ENCODE measurements at places on chromosomes 1 and 21. TPM values are rescaled to one million over a fixed set of nuclear protein-coding genes. Genes with fewer than 3 reads are reported as not detected.

DNA sequence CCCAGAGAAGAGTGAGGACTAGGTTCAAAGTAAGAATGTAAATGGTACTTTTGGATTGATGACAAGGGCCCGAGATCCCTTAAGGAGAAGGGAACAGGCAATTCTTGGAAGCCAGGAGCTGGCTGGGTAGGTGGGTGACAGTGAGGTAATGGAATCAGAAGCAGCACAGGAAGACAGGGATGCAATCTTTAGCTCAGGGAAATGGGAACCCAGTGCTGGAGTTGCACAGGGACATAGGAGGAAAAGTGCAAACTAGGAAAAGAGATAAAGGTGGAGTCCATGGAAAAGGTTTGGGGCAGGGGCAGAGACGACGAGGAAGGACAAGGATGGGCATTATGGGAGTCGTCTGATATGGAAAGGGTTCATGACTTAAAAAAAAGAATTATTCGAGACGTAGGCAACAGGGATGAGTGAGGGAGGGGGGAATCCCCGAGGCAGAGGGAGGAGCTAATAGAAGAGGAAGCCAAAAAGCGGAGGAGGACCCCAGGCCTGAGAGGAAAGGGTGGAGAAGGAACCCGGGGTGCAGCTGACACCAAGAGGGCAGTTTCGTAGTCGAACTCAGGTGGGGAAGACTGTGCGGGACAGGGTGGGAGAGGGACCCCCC, 495 bp downstream of the PI4KB start:
- H3K27me3 ChIP-seq = no peaks in the 10 kb centered on the region
- H3K27ac ChIP-seq = peak overlapping the region; percentile 96
- peak overlapping the region; percentile 67 for H3K4me3 ChIP-seq
- DNase-seq = peak; percentile 59

MEGF6 gene
- 8.6 TPM for total RNA-seq

GRCh38 chr1:41830726-41831125, 88.0 kb downstream of the HIVEP3 start:
- no peak overlapping the region for H3K4me3 ChIP-seq
- H3K27me3 ChIP-seq = no peaks in the 10 kb centered on the region
- no peak overlapping the region for H3K27ac ChIP-seq
- H3K4me1 ChIP-seq = no peaks in the 10 kb centered on the region
- DNase-seq = no peak
- H3K36me3 ChIP-seq = no peaks in the 10 kb centered on the region

GRCh38 chr1:43405219-43405875, 15.6 kb downstream of the SZT2 start:
- DNase-seq = no peak
- H3K36me3 ChIP-seq = no peaks in the 10 kb centered on the region
- H3K27me3 ChIP-seq = no peaks in the 10 kb centered on the region
- no peak overlapping the region for H3K27ac ChIP-seq

- no peaks in the 10 kb centered on the region for H3K36me3 ChIP-seq
- no peak for DNase-seq
- H3K4me3 ChIP-seq = no peak overlapping the region
Observed at GRCh38 chr1:19353596-19353995, 41.5 kb downstream of the SLC66A1 start.

GRCh38 chr1:206631085-206631509, 4.2 kb upstream of the DYRK3 start:
- peaks cover 20% of the 10 kb centered on the region for H3K4me1 ChIP-seq
- no peak overlapping the region for H3K4me3 ChIP-seq
- peak; percentile 56 for DNase-seq
- H3K36me3 ChIP-seq = no peaks in the 10 kb centered on the region
- H3K27ac ChIP-seq = no peak overlapping the region

TMEM125 gene
- 39.1 TPM for total RNA-seq

- peaks cover 9% of the 10 kb centered on the region for H3K36me3 ChIP-seq
- no peak overlapping the region for H3K4me3 ChIP-seq
- DNase-seq = no peak
- peaks cover 3% of the 10 kb centered on the region for H3K4me1 ChIP-seq
Observed at GRCh38 chr1:235133086-235133485, 4.4 kb upstream of the TOMM20 start.

- DNase-seq = peak; percentile 37
- no peaks in the 10 kb centered on the region for H3K27me3 ChIP-seq
- H3K36me3 ChIP-seq = no peaks in the 10 kb centered on the region
- H3K27ac ChIP-seq = no peak overlapping the region
- no peak overlapping the region for H3K4me3 ChIP-seq
Observed at GRCh38 chr1:5751163-5751540, 241.1 kb downstream of the NPHP4 start.

DNA sequence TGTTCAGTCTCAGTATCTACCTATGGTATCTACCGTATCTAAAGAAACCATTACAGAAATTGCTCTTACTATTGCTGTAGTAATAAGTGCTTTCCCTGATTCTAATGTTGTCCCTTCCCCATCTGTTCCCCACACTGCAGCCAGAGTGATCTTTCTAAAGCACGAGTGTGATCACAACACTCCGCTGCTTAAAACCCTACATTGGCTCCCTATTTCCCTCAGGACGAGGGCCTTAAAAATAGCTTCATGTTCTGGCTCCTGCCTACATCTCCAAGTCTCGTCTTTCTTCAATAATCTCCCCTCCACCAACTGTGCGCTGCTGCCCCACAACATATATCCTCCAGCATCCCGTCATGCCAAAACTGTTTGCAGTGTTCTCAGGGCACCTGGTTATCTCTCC, 150.6 kb downstream of the SDCCAG8 start:
- no peak for DNase-seq
- H3K4me1 ChIP-seq = no peaks in the 10 kb centered on the region
- H3K27me3 ChIP-seq = no peaks in the 10 kb centered on the region
- no peak overlapping the region for H3K4me3 ChIP-seq
- H3K27ac ChIP-seq = no peak overlapping the region

- no peak overlapping the region for H3K27ac ChIP-seq
- H3K27me3 ChIP-seq = no peaks in the 10 kb centered on the region
- peaks cover 15% of the 10 kb centered on the region for H3K4me1 ChIP-seq
- no peak for DNase-seq
- no peaks in the 10 kb centered on the region for H3K36me3 ChIP-seq
Observed at GRCh38 chr21:45592208-45592619, 50.0 kb upstream of the SLC19A1 start.

- no peaks in the 10 kb centered on the region for H3K27me3 ChIP-seq
- H3K27ac ChIP-seq = no peak overlapping the region
- no peak overlapping the region for H3K4me3 ChIP-seq
Observed at GRCh38 chr1:77534456-77534855, 148.0 kb downstream of the ZZZ3 start.

All from pancreas (tissue), 10 donors.